Activated T-helper 1 cell treated with Interleukin-2 at 50 U/mL for 16 hours (primary cell): ENCODE measurements at places on chromosomes 1 and 21.

DNA sequence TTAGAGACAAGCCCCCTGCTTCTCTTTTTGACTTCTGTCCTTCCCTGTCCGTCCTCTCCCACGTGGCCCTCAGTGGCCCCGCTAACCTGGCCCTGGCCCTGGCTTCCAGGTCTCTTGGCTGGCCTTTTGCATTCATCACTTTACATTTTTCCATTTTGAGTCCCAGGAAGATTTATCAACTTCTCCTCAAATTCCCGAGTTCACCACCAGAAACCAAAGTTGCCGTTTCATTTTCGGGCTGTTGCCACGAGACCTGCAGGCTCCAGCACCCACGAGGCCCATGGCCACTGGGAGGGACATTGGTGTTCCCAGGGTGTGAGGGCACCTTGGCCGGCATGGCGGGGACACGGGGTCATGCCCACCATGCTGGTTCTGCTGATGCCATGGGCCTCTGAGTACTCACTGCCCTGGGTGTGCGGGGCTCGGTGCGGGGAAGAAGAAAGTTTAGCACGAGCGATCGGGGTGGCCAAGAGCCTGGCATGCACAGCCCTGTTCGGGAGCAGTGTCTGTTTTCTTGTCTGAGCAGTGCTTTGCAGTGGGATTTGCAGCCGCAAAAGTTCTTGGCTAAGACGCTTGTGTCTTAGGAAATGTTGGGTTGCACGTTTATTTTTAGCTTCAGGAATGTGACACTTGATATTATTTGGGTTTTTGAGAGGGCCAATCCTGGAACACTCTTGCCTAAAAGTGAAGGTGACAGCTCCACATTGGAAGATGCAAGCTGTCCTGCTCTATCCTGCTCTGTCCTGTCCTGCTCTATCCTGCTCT lies 40.4 kb upstream of the ADARB1 start:
- no peak for DNase-seq

GRCh38 chr1:18599704-18600103 lies 30.9 kb upstream of the PAX7 start:
- no peak for DNase-seq

GRCh38 chr1:9281071-9281827 lies 11.4 kb upstream of the SPSB1 start:
- DNase-seq = no peak

GRCh38 chr1:193473932-193474331 lies 287.5 kb upstream of the B3GALT2 start:
- DNase-seq = no peak

- no peak for DNase-seq
These were observed 654.9 kb upstream of the USP24 start for GRCh38 chr1:55870106-55870505.

- no peak for DNase-seq
These were observed 12.9 kb upstream of the TNN start for GRCh38 chr1:175054736-175055135.

- no peak for DNase-seq
These were observed 86.0 kb downstream of the UCHL5 start for GRCh38 chr1:192973202-192973601.

GRCh38 chr1:45541193-45541592 lies 9.4 kb upstream of the AKR1A1 start:
- no peak for DNase-seq

DNA sequence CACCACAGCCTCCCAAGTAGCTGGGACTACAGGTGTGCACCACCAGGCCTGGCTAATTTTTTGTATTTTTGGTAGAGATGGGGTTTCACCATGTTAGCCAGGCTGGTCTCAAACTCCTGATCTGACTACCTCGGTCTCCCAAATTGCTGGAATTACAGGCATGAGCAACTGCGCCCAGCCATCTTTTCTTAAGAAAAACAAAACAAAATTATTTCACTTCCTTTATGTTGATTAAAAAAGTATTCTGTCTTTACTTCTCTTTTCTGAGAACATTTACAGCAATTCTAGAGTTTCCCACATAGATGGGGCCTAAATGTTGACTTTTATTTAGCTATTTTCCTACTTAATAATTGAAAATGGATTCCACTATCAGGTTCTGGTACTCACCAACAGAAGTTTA lies 17.3 kb upstream of the TMEM183A start:
- DNase-seq = no peak

- no peak for DNase-seq
These were observed 505 bp downstream of the ENTREP3 start for GRCh38 chr1:155254714-155255242.
